ENCODE measurements at places on chromosomes 5 and 9.

DNA sequence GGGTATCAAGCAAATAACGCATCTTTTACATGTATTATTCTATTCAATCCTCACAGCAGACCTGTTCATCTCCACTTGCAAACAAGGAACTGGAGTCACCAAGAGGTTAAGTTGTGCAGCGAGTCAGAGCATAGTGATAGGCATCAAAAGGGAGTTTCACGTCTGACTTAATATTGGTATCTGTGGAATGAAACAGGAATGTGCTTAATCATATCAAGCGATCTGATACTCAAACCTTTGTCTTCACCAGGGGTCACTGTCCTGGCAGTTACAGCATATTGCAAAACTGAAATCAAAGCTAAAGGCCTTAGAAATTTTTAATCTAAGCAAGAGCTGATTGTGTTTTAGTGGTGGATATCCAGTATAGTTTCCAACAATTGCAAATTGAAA lies 271.6 kb downstream of the PLK2 start:
- no peak for DNase-seq

DNA sequence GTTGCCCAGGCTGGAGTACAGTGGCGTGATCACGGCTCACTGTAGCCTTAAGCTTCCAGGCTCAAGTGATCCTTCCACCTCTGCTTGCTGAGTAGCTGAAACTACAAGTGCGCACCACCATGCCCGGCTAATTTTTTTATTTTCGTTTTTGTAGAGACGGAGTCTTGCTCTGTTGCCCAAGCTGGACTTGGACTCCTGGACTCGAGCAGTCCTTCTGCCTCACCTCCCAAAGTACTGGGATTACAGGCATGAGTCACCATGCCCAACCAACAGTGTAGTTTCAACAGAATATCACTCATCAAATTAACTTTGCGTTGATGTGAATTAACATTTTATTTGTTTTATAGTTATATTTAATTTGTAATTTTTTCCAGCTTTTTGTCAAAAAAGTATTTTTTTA lies 45.3 kb downstream of the WDR70 start:
- no peak for DNase-seq

DNA sequence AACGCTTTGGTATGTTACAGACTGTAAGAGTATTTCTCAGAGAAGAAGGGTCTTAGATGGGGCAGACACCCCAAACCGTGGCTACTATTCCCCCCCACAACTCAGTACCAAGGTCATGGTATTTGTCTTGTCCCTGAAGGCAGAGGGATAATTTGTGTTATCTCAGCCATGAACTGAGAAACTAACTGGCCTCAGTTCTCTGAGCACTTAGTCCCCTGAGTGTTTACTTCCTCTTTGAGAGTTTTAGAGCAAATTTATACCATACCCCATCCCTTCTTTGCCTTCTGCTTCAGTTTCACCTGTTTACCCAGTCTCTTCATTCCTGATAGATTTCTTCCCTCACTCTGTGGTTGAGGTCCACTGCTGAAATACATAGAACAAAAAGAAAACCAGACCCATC lies 183.9 kb downstream of the LRRC70 start:
- DNase-seq, result no peak

DNA sequence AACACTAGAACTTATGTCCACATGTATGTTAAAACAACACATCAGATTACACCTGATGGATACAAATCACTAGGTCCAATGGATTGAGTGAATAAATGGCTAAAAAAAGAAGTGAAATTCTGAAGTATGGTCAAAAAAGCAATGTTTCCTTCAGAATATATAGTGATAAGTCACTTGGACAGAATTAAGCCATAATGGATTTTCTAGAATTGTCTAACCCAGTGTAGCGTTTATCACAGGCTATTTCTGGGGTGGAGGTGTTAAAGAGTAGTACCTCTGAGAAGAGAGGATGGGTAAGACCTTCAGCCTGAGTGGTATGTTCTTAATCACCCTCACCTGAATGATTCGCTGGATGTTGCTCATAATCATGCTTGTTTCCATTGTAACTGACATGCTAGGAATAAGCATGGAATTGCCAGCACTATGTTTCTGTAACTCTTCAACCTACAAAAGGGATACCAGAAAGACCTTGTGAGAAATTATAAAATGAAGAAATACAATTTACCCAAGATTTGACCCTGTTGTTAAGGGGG lies 33.2 kb downstream of the SLC31A2 start:
- DNase-seq, result no peak

- no peak for DNase-seq
Measured at GRCh38 chr5:21919414-21920022, 933.6 kb downstream of the CDH12 start.

- no peak for DNase-seq
Measured at GRCh38 chr5:33489481-33490067, 48.8 kb downstream of the TARS1 start.

- DNase-seq, result no peak
Measured at GRCh38 chr5:93874080-93874479, 132.7 kb upstream of the POU5F2 start.

DNA sequence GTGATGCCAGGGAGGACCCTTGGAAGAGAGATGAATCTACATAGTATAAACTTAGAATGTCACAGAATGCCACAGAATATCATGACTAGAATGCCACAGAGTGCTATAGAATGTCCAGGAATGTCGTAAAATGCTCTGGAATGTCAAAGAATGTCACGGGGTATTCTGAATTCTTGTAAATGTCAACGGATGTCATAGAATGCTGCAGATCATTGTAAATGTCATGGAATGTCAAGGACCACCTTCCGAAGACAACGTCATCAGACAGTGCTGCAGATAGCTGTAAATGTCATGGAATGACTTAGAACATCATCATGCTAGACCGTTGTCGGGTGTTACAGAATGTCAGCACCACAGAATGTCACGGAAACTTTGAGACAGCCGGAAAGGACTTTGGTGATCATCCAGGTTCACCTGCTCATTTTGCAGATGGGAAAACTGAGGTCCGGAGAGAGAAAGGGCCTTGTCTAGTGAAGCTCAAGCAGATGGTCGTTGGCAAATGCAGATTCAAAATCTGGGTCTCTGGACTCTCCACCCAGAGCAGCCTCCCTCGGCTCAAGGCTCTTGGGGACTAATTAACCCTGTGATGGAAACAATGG lies 117.1 kb downstream of the LHX2 start:
- no peak for DNase-seq

DNA sequence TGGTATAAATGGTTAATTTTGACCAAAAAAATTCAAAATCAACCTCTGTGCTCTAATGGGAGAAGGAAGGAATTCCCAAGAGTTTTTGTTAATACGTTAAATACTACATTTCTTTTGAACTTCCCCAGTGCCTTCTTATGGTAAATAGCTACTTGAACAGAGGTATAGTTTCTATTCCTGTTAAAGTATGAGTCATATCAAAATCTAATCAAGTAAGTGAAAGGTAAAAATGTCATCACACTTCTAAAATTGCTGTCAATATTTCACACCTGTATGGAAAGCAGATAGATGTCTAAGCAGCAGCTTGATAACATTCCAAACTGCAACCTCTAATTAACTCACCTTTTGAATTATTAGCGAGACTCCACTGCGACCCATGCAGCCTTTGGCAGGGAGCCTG lies 214.1 kb upstream of the MEF2C start:
- no peak for DNase-seq

- DNase-seq, result no peak
Measured at GRCh38 chr5:144048259-144048856, 122.1 kb downstream of the YIPF5 start.

DNA sequence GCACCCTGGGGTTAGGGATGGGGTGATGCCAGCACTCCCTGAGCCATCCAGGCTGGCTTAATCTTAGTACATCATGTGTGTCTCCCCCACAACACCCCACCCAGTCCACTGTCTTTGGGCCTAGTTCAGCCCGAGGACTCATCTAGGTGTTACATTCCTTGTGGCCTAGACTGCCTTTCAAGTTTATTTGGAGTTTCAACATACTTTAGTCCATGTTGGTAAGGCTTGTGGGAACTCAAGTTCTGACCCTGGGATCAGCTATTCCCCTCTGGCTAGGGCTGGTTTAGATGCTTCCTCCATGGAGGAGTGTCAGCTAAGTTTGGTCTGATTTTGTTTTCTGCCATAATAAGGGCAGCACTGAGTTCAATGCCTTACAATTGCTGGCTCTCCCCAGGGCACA lies 302.4 kb downstream of the SMARCA2 start:
- DNase-seq, result no peak

DNA sequence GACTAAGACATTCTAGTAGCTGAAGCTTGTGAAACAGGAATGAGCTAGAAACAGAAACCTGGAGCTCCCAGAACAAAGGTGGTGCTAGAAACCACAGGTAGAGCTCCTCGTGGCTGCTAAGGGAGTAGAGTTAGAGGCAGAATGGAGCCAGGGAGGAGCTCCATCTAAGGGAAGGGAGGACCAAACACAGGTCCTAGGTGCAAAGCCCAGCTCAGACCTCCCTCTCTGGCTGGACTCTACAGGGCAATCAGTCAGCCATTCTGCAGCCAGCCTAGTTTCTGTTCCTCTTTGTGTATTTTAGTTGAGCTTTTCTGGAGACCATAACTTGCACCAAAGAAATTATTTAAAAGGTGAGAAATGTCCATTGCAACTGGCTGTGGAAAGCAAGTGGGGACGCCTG lies 70.4 kb downstream of the CRB2 start:
- no peak for DNase-seq

DNA sequence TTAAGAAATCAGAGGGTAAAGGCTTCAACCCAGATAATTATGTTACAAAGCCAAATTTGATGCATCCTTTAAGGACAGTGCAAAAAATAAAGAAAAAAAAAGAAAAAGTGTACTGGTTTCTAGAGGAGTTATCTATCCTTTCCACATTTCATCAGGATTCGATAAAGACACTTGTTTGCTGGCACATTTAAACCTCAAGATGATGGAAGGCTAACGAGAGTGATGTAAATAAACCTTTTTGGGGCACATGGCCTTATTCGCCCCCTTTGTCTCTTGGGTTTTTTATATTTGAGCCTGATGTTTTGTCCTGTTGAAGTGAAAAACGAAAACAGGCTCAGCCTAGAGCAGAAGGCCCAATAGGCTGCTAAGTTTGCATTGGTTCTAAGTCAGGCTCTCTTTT lies 416.5 kb downstream of the TAF11L14 start:
- DNase-seq, result no peak

DNA sequence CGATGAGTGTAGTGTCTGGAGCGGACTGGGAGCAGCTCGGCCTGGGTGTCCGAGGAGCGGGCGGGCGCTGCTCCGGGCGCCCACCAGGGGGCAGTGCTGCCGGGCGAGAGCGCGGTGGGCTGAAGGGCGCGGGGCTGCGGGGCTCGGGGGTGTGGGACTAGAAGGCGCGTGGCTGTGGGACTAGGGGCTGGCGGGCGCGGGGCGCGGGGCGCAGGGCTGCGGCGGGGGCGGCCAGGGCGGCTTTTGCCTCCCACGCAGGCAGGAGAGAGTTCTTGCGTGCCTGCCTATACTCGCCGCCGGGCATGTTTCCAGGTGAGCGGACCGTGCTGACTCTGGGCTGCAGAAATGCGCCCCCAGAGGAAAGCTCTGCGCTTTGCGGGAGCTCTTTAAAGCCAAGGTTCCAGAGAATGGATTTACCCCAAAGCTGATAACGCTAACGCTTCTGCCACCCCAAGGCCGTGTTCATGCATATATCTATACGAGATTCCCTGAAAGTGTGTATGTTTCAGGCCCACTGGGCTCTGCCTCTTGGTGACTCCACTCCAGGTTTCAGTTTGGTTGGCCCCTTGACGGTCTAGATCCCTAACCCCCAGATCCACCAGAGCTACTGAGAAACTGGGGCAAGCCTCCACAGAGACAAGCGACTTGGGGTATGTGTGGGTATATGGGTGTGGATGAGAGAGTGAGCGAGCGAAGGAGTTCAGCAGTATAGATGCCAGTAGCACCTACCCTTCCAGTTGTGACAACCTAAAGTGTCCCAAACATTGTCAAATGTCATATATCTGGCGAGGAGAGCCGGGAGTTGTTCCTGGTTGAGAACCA lies 56.2 kb downstream of the ACER2 start:
- peak; percentile 59 for DNase-seq

DNA sequence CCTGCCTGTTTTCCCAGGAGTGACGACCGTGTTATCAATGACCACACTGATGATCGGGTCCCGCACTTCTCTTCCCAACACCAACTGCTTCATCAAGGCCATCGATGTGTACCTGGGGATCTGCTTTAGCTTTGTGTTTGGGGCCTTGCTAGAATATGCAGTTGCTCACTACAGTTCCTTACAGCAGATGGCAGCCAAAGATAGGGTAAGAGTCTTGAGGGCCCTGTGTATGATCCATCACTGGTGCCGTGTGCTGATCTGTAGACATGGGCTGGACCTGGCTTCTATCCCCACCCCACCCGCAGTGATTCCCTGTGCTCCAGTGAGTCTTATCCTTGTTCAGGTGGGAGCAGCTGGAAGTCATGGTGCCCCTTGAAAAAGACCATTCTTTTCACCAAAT lies 26.0 kb downstream of the GABRP start:
- no peak for DNase-seq

DNA sequence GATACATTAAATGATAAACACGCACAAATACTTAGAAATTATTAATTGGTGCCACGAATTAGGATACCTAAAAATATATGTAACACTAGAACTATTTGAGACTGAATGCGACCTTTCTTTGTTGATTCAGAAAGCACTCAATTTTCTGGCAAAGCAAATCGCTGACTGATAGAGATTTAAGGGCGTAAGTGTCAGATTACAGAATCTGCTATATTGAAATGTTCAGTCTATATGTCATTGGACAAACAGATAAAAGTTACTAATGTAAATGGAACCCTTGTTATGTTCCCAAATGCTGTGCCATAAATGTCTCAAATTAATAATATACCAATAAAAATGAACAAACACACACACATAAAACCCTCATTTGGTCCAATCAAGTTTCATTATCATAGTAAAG lies 137.9 kb downstream of the MPDZ start:
- no peak for DNase-seq

DNA sequence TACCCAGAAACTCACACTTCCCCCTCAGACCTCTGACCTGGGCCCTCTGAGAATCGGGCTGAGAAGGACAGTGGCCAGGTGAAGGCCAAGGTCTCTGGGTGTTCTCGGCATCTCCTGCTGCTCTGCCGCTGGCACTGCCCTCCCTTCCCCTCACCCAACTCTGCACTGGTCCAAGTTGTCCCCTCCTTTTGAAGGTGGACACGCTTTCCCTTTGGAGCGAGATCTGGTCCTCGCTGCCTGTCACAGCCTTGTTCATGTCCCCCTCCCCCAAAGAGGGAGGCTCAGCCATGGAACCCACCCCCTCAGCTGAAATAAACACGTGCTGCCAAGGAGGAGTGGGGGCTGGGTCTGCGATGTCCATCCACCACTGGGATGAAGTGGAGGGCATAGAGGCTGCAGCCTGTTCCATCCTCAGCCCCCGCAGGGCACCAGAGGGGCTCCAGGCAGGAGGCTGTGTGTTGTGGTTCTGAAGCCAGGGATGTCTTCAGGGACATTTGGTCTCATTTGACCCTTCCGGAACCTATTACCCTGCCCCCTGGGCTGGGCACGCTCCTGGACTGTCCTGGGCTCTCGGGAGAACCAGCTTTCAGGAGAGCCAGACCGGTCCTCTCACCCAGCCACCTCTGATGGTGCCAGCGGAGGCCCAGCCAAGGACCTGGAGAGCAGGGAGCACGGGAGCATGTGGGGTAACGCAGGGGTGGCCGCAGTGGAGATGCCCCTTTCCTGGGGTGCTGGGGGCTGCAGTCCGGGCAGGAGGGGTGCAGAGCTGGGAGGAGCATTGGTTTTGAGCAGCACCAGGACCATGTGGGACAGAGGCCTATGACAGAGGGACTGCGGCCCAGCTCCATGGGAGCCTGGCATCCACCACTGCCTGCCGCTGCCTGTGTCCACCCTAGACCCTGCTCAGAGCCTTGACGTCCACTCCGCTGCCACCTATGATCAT lies 4.7 kb upstream of the LCN2 start:
- no peak for DNase-seq
